Head of caudate nucleus (tissue), 42 donors: ENCODE measurements at places on chromosomes 12 and 14.

GRCh38 chr14:75880512-75880911 lies 101.3 kb downstream of the TGFB3 start:
- DNase-seq: no peak

- no peak for DNase-seq
These were observed 4.6 kb downstream of the FOXJ2 start for GRCh38 chr12:8037046-8037663.

- no peak for DNase-seq
These were observed 268.7 kb upstream of the TBX3 start for GRCh38 chr12:114952573-114953271.

DNA sequence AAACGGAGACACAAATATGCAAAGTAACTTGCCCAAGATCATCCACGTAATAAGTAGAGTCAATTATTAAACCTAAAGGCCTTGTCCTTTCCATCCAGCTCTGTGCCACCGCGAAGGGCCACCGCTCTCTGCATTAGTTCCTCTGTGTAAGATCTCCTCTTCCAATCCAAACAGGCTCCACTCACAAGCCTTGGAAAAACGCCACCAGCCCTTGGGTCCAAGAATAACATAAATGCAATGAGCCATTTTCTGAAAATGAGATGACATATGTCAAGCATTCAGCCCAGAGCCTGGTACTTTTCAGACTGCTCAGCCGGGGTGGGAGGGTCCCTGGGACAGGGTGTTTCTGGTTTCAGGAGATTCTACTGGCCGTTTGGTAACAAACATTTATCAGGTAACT lies 30.0 kb downstream of the DGLUCY start:
- no peak for DNase-seq

GRCh38 chr12:76591476-76591875 lies 31.9 kb upstream of the OSBPL8 start:
- no peak for DNase-seq

- DNase-seq: no peak
These were observed 2.1 kb downstream of the UNG start for GRCh38 chr12:109099431-109100020.

DNA sequence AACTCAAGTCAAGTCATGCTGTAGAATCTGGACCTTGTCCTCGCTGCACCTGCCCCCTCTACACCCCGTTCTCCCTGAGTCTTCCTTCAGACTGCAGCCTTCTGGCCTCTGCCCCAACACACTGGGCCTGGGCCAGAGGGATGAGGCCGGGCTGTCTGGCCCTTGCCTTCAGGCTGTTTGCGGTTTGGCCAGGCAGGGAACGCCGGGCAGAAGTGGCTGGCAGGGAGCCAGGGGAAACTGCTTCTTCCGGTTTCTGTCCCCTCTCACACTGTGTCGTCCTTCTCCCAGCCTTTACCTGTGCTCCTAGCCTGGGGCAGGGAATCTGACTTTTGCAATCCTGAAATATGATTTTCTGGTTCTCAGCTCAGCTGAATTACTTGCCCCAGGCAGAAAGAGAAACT lies 13.5 kb downstream of the DGLUCY start:
- no peak for DNase-seq

DNA sequence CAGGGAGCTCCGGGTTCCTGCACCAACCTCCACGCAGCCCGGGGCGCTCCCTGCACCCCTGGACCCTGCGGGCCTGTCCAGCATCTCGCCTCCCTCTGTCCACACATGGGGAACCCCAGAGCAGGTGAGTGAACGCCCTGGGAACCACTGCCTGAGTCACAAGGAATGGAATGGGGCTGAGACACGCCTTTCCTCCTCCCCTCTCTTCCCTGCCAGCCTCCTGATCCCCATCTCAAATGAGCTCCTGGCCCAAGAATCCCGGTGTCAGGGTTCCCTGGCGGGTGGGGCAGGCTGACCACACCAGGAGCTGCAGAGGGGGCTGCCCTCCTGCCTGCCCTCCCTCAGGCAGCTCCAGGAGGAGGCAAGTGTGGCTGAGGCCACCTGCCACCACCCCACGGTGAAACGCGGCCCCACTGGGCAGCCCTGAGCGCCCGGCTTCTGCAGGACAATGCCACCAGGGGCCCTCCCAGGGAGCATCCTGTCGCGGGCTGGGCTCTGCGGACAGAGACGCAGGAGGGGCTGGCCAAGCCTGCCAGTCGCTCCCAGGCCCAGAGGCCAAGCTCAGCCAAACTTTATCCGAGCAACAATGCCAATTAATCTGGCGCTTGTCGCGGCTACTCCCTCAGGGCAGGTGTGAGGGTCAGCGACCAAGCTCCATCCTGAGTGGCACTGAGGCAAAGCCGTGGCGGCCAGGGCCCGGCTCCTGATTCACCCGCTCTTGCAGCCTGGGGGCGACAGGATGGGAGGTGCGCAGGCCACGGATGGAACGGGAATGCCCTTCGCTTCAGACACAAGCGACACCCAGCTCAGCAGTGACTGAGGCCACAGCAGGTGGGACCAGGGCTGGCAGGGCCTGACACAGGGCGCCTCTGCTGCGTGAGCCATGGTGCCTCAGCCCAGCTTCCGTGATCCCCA lies 44.3 kb downstream of the GALNT9 start:
- no peak for DNase-seq
